ENCODE measurements at places on chromosomes 2 and 18.

- no peak for DNase-seq
Observed at GRCh38 chr18:56109757-56110156, 521.8 kb upstream of the TCF4 start.

DNA sequence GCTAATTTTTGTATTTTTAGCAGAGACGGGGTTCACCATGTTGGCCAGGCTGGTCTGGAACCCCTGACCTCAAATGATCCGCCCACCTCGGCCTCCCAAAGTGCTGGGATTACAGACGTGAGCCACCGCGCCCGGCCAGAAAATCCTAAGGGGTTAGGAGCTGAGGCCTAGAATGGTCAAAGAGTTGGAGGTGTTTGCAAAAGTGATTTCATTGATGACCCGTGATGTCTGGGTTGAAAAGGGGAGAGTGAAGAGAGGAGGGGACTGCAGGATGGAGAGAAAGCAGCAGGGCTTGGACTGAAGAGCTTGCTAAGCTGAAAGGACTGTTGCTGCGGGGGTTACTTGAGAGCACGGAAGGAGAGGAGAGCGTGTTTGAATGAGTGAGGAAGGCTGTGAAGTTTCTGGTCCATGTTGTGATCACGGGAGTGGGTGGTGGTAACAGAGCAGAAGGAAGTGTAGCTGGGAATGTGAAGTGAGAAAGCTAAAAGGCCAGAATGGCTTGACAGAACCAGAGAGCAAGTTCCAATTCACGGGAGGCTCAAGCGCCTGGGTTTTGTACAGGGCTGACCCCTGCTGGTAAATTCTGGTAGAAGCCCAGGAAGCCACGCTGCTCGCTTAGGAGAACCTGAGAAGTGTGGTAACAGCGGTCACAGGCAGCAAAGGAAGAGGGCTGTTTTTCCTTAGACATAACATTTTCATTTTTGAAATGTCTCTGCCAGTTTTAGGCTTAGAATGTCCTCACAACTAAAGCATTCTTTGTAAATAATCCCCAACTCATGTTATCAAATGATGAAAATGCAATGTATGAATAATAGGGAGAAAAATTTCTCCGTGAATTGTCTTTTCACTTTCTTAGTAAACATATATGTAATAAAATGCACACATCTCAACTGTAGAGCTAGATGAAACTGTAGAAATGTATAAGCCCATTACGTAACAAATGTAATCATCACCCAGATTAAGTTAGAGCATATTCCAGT lies 40.5 kb upstream of the ACTR2 start:
- DNase-seq = peak; percentile 95

DNA sequence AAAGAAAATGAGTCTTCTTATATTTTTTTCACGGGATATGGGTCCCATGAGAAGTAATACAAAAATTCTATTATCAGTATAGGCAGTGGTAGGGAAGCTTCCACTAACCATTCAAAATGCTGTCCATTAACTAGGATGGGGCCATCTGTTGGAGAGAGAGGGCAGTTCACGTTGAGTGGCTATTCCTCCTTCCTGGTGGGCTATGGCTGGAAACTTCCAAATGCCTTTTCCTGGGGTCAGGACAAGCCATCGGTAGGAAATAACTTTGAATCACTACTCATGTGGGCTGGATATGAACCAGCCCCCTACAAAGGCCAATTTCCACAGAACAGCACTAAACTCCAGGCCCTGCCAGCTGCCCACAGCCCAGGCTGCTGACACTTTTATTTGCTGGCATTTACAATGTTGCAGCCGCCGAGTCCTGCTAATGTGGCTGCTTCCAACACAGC lies 156.1 kb upstream of the HNRNPA3 start:
- no peak for DNase-seq

DNA sequence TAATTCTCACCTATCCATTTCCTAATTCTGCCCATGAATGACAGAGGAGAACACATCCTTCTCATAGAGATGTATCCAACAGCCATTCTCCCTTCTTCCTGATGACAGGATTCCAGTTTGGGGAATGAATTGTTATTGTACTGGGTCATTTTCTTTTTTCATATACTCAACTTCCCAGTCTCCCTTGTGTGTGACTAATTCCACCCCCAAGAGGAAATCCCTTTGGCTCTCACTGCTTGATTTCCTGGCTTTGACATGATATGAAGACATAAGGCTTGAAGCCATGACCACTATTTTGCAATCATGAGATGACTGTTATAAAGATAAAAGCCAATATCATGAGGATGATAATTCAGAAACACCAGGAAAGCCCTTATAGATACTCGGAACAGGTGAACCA lies 384.7 kb upstream of the ACVR2A start:
- peak; percentile 44 for DNase-seq

- DNase-seq = no peak
Observed at GRCh38 chr2:236743039-236743920, 173.7 kb downstream of the ACKR3 start.

DNA sequence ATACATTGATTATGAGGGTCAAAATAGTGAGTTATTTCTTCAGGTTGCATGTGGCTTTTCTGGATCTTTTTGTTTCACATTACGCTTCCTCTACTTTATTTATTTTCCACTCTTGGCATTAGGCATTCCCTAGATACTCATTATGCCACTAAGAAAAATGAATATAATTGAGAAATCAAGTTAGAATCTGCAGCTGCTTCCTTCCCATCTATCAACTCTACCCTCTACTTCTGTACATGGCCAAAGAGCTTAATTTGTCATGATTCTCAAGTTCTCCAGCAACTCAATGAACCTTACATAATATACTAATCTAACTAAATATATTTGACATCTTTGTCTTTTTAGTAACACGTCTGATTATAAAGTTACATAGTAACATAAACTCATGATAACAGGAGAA lies 598.1 kb upstream of the LRRTM4 start:
- DNase-seq = no peak

DNA sequence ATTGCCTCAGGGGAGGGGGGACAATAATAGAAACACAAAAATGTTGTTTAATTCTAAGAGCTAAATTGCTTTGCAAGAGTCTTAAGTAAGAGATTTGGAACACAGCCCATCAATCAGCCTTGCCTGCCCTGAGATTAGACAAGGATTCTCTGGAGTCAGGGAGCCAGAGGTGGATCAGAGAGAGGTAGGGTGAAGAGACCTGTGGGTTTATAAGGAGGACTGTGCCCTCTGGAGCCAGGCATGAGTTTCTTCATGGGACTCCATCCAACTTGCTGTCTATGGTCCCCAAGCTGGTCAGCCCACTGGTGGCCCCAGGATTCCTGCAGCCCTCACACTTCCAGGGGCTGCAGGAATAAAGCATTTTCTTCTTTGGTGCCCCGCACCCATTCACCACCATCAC lies 139.3 kb downstream of the ALK start:
- no peak for DNase-seq

GRCh38 chr2:188077757-188078156 lies 213.9 kb upstream of the GULP1 start:
- DNase-seq = no peak
